ENCODE measurements at places on chromosomes 7 and 10.

DNA sequence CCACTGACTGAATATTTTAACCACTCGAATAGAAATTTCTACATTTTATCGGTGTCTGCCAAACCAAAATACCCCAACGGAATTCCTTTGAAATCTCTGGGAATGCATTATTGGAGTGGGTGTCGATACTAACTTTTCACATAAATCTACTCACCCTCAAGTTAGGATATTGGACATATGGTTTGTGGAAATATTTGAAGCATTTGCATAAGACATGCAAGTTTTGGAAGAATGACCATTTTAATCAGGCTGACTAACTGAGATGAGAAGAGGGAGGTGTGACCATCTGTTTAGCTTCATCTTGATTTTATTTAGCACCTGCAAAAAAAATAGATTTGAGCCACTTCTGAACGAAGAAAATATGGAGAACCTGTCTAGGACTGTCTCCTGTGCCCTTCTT is 61.2 kb downstream of the KLF6 start:
- DNase-seq, result no peak

GRCh38 chr7:64888561-64888900 is 14.5 kb upstream of the ZNF273 start:
- DNase-seq, result no peak

DNA sequence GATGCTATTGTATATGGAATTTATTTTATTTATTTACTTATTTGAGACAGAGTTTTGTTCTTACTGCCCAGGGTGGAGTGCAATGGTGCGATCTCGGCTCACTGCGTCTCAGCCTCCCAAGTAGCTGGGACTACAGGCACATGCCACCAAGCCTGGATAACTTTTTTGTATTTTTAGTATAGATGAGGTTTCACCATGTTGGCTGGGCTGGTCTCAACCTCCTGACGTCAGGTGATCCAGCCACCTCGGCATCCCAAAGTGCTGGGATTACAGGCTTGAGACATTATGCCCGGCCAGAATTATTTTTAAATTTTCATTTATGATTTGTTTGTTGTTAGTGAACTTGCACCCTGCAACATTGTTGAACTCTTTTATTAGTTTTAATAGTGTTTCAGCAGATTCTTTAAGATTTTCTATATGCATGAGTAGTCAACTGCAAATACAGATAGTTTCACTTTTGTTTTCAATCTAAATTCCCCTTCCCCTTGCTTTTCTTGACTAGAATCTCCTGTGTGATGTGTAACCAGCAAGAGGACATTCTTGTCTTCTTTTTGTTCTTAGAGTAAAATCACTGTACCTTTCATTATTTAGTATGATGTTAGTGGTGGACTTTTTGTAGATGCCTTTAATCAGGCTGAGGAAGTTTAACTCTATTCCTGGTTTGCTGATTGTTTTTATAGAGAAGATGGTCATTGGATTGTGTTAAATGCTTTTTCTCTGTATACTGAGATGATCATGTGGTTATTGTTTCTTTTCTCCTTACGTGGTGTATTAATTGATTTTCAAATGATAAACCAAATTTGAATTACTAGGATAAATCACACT is 27.8 kb downstream of the ZNF33A start:
- DNase-seq, result peak; percentile 25

DNA sequence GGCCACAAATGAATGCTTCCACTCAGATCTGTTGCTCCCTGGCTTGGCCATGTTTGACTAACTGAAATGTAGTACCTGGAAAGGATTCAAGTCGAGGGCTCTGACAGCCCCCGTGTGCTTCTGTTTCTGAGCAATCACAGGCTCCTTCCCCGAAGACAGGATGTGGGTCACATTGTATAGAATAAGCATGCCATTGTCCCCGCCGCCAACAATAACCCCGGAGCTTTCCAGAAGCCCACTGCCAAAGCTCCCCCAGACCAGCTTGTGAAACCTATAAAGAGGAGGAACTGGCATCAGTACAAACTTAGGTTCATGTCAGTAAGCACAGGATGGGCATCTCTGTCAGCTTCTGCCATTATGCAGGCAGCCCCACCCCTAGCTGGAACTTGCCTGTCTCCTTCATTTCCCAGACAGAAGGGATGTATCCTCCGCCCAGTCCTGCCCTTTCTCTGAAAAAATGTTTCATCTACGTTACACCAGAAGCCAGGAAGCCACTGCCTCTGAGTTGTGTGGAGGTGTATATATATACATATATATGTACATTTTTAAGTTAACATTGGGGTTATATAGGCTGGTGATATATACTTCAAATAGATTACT is 10.3 kb downstream of the SEC31B start:
- DNase-seq, result peak; percentile 12

DNA sequence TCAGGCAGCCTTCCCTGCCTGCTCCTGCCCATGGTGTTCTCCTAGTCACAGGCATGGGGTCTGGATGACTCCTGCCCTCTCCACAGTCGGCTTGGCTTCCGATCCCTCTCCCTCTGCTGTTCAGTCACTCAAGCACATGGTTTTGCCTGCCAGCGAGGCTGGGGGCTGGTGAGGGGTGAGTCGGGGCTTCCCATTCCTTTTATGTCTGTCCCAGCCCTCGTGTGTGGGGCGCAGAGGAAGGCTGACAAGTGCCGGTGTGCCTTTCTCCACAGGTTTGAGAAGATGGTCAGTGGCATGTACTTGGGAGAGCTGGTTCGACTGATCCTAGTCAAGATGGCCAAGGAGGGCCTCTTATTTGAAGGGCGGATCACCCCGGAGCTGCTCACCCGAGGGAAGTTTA is 40.1 kb downstream of the TACR2 start:
- DNase-seq, result no peak

- peak; percentile 8 for DNase-seq
Observed at GRCh38 chr10:129877773-129878371, 86.2 kb downstream of the EBF3 start.

- no peak for DNase-seq
Observed at GRCh38 chr7:106057204-106057961, 54.7 kb downstream of the SYPL1 start.

DNA sequence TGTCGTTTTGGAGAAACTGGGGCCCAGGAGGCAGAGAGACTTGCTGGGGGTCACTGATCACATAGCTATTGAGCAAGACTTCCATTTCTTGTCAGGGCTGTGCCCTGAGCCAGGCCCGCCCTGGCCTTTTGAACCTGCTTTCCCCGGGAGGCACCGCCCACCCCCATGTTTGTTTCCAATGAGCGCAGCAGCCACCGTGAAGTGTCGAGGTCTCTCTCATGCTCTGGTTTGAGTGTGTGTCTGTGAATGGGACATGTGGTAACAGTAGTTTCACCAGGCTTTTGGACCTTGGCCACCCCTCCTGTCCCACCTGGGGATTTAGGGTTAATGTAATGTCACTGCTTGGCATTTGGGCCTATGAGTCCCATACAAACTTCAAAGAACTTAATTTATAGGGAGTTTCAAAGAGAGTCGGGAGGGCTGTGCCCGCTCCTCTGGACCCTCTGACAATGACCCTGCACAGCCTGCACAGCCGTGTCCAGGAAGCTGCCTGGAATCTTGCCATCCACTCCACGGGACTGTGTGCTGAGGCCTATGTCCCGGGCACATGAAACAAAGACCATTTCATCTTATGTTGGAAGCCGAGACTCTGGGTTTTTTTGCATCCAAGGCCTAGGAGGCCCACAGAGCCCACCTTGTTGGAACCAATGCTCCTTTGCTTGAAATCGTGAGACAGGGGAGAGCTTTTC is 6.3 kb downstream of the PRF1 start:
- no peak for DNase-seq

DNA sequence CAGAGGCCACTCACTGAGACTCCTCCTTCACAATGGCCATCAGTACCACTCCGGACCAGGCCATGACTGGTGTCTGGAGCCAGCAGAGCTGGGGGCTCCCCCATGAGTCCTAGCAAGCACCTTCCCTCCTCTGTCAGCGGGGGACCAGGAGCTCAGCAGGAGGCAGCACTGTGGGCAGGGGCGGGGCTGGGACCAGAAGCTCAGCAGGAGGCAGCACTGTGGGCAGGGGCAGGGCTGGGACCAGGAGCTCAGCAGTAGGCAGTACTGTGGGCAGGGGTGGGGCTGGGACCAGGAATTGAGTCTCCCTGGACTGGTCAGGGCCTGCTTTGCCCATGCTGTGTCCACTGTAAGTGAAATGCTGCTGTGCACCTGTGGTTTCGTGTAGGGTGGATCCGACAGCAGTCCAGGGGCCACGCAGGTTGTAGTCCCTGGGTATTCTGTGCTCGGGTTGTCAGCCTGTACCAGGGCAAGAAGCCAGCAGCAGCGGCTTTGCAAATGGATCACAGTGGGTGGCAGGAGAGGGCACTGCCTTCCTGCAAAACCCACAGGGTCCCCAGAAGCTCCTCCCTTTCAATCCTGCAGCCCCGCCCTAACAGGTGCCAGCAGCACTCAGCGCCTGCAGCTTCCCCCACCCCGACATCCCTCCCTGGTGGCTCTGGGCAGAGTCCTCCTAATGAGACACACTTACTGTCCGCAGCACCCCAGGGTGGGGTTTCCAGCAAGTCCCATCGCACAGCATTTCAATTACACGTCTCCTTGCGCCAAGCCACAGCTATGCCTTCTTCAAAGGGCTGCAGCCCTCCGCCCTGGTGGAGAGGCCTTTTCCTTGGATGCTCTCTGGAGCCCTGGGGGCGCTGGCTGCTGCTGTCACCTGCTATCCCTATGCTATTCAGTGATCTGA is 220.5 kb downstream of the TCERG1L start:
- no peak for DNase-seq

DNA sequence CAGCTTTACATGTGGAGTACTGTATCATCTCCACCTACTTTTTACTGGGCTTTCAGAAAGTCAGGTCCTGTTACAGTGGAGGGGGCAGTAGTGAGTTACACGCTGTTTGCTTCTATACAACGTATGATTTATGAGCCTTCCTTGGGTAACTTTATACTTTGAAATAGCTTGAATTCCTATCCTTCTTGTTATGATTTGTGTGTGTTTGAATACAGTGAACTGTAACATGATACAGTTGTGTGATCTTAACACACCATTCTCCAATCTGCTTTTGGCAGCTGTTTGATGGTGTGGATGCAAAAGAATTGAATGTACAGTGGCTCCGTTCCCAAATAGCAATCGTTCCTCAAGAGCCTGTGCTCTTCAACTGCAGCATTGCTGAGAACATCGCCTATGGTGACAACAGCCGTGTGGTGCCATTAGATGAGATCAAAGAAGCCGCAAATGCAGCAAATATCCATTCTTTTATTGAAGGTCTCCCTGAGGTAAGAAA is 41.7 kb downstream of the SP8 start:
- no peak for DNase-seq

GRCh38 chr10:68235111-68235510 is 3.2 kb upstream of the ATOH7 start:
- no peak for DNase-seq

DNA sequence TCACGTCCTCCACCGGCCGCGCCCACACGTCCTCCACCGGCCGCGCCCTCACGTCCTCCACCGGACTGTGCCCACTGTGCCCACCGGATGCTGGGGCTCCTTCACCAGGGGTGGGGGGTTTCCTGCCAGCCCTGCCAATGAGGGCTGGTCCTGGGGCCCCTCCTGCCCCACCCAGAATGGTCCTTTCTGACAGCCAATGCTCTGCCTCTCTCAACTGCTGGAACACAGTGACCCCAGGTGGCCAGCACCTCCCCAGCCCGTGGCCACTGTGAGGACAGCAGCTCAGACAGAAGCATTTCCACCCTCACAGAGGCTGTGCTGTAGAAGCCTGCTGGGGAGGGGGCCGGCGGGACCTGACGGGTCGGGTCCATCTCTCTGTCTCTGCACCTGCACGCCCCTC is 90.1 kb upstream of the DNAAF5 start:
- peak; percentile 37 for DNase-seq

- no peak for DNase-seq
Observed at GRCh38 chr7:129882531-129882930, 70.2 kb downstream of the UBE2H start.

GRCh38 chr10:6564367-6564766 is 15.7 kb downstream of the PRKCQ start:
- no peak for DNase-seq

GRCh38 chr7:27647046-27647445 is 15.6 kb downstream of the HIBADH start:
- DNase-seq, result no peak

DNA sequence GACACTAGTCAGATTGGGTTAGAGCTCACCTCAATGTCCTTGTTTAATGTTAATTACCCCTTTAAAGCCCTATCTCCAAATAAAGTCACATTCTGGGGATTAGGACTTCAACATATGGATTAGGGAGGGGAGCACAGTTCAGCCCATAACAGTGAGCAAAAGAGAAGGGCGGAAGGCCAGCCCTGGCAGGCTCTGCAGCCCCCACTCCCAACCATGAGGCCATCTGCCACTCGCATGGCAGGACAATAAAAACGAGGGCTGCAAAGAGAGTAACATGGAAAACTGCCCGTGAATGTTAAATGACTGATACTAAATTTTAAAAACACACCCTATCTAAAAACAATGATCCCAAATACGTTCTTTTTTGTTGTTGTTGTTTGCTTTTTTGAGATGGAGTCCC is 38.7 kb downstream of the RGS10 start:
- DNase-seq, result no peak

- DNase-seq, result no peak
Observed at GRCh38 chr7:157831143-157831905, 494.5 kb downstream of the DNAJB6 start.

GRCh38 chr10:3755440-3756359 is 29.3 kb downstream of the KLF6 start:
- no peak for DNase-seq

DNA sequence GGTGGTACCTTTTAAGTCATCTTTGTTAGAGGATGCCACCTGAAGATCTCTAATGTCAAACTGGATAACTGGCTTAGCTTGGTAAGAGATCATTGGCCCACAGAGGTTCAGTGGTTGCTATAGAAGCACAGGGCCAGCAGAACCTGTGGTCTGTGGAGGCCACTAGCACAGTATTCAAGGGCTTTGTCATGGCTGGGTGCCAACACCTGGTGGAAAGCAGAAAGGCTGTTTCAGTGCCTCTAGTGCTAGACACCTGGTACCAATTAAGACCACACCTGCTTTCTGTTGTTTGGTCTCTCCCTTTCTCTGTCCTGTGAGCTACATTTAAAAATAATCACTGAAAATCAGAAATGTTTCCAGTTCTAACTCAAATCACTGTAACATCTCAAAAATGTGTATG is 10.0 kb upstream of the PCGF5 start:
- DNase-seq, result peak; percentile 20

GRCh38 chr7:151351027-151351426 is 9.4 kb downstream of the NUB1 start:
- no peak for DNase-seq

DNA sequence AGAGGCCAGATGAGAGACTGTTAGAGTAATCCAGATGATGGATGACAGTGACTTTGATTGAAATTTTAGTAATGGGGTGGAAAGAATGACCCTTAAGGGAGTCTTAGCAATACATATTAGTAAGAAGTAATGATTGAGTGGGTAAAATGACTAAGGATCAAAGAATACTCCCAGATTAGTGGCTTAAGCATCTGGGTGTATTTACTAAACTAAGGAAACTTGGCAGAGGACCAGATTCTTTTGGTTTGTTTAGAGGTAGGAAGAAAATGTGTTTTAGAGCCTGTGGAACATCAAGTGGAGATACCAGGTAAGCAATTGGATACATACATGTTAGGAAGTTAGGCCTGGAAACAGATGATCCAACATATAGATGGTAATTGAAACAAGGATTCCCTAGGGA is 58.8 kb upstream of the ADRA2A start:
- DNase-seq, result no peak

Measured in central memory CD4-positive, alpha-beta T cell (primary cell).